ENCODE measurements at places on chromosomes 3 and 15.

DNA sequence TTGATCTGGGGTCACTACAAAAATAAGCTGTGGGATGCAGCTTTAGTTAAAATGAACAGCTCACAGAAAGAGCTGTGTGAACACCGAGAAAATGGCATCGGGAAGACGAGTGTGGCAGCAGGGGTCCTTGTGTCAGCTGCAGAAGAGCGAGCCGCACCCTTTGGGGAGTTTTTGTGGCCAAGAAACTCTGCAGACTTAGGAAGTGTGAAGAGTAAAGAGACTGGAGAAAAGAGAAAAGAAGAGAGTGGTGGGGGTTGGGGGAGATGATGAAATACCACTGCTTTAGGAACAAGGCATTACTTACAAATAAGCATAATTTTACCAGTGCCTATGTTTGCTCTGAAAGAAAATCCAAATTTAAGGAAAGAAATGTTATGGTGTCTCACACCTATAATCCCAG lies 147.8 kb downstream of the LRRC28 start:
- H3K4me1 ChIP-seq: no peaks in the 10 kb centered on the region
- no peak overlapping the region for H3K4me3 ChIP-seq
- H3K36me3 ChIP-seq: peaks cover 3% of the 10 kb centered on the region
- DNase-seq: no peak

DNA sequence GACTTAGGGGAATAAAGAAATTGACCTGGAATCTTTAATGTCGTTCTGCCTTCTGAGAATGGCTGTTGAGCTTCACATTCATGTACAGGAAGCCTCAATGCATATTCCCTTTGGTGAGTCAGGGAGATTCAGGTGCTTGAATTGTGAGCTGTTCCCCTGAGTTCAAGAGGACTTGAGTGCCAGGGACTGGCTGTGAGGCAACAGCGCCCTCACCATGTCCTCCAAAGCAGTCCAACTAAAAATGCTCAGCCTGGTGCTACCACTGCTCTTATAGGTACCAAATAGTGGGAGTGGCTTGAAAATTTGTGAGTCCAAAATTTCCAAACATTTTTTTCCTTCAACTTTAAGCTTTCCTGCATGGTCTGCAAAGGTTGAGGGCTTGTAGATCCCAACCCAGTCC lies 54.1 kb downstream of the LEO1 start:
- no peaks in the 10 kb centered on the region for H3K27me3 ChIP-seq
- H3K27ac ChIP-seq: no peak overlapping the region
- H3K36me3 ChIP-seq: peaks cover 22% of the 10 kb centered on the region
- no peaks in the 10 kb centered on the region for H3K4me1 ChIP-seq
- no peak for DNase-seq

DNA sequence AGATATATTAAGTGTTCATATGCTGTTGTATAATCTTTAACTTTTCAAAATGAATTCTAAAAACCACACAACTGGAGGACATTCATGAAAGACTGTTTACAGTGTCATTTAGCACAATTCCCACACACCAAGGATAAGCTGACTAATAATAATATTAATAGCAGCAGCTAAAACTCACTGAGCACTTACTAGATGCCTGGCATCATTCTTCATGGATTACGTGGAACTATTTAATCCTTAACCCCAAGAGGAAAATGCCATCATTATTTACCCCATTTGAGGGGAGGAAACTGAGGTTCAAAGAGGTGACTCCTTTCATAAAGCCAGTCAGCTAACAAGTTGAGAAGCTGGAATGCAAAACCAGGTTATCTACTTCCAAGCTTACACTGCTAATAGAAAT lies 77.0 kb downstream of the TMEM108 start:
- H3K4me1 ChIP-seq: peaks cover 3% of the 10 kb centered on the region
- no peak overlapping the region for H3K27ac ChIP-seq
- H3K36me3 ChIP-seq: no peaks in the 10 kb centered on the region
- DNase-seq: no peak
- H3K4me3 ChIP-seq: no peak overlapping the region
- H3K27me3 ChIP-seq: no peaks in the 10 kb centered on the region

DNA sequence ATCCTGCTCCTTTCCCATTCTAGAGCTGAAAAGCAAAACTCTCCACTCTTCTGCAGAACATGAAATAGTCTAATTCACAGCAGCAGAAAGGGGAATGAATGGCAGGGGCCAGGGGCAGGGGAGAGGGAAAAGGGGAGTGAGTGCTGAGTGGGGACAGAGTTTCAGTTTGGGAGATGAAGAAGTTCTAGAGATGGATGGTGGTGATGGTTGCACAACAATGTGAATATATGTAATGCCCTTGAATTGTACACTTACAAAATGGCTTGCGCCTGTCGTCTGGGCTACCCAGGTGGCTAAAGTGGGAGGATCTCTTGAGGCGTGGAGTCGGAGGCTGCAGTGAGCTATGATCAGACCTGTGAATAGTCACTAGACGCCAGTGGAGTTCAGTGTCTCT lies 78.5 kb upstream of the MEF2A start:
- H3K4me3 ChIP-seq: peak overlapping the region; percentile 77
- H3K27me3 ChIP-seq: peaks cover 4% of the 10 kb centered on the region
- H3K27ac ChIP-seq: peak overlapping the region; percentile 59
- H3K4me1 ChIP-seq: peaks cover 35% of the 10 kb centered on the region
- peaks cover 8% of the 10 kb centered on the region for H3K36me3 ChIP-seq

DNA sequence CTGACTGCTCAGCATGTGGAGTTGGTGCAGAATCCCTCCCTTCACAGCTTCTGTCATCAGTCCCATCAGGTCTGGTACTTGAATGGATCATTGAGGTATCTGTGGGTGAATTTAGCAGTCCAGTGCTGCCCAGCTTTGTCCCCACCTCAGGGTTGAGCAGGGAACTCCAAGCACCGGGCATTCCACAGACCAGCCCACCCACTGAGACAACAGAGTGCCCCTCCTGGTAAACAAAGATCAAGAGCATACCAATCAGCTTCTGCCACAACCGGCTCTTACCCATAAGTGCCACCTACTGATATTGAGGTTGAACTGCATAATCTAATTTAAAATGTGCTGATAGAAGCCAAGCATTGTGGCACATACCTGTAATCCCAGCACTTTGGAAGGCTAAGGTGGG lies 57.1 kb upstream of the FXR1 start:
- no peak overlapping the region for H3K4me3 ChIP-seq
- peaks cover 6% of the 10 kb centered on the region for H3K27me3 ChIP-seq
- DNase-seq: no peak
- peaks cover 2% of the 10 kb centered on the region for H3K4me1 ChIP-seq
- H3K27ac ChIP-seq: no peak overlapping the region
- H3K36me3 ChIP-seq: no peaks in the 10 kb centered on the region

DNA sequence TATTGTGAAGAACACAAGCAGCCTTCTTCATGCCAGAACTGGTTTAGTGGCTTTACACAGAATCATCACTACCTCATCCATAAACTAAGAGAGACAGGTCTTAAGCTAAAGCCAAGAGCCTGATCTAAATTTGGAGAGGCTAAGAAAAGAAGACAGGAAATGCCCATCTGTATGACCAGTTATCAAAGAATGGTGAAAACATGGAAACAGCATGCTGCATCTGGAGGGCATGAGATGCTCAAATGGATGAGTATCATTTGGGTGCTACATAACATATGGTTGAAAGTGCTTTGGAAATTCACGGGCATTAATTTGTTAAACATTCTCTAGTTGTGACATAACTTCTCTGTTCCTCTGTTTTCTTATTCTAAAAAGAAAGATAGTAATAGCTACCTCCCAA lies 112.5 kb downstream of the CPNE4 start:
- H3K27ac ChIP-seq: no peak overlapping the region
- H3K4me3 ChIP-seq: no peak overlapping the region
- no peaks in the 10 kb centered on the region for H3K4me1 ChIP-seq
- H3K27me3 ChIP-seq: no peaks in the 10 kb centered on the region

GRCh38 chr3:56772952-56773938 lies 28.5 kb downstream of the ARHGEF3 start:
- no peak for DNase-seq
- peaks cover 11% of the 10 kb centered on the region for H3K4me1 ChIP-seq
- no peaks in the 10 kb centered on the region for H3K27me3 ChIP-seq
- H3K27ac ChIP-seq: peak overlapping the region; percentile 83
- no peak overlapping the region for H3K4me3 ChIP-seq

GRCh38 chr3:126338790-126339288 lies 18.4 kb downstream of the KLF15 start:
- H3K4me3 ChIP-seq: no peak overlapping the region
- H3K4me1 ChIP-seq: no peaks in the 10 kb centered on the region
- no peaks in the 10 kb centered on the region for H3K36me3 ChIP-seq

GRCh38 chr3:99969136-99969535 lies 145.2 kb downstream of the FILIP1L start:
- no peak for DNase-seq
- no peak overlapping the region for H3K27ac ChIP-seq
- H3K36me3 ChIP-seq: no peaks in the 10 kb centered on the region
- no peak overlapping the region for H3K4me3 ChIP-seq
- H3K4me1 ChIP-seq: peaks cover 7% of the 10 kb centered on the region

DNA sequence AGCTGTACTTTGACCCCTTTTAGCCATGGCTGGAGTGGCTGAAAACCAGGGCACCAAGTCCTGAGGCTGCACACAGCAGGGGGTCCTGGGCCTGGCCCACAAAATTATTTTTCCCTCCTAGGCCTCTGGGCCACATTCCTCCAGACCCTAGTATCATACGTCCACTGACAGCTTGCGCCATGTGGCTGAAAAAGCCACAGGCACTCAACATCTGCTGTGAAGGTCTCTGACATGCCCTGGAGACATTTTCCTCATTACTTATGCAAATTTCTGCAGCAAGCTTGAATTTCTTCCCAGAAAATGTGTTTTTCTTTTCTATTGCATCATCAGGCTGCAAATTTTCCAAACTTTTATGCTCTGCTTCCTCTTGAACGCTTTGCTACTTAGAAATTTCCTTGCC lies 239.0 kb downstream of the SQOR start:
- no peaks in the 10 kb centered on the region for H3K36me3 ChIP-seq
- no peak overlapping the region for H3K4me3 ChIP-seq
- peaks cover 6% of the 10 kb centered on the region for H3K27me3 ChIP-seq
- no peak for DNase-seq
- no peak overlapping the region for H3K27ac ChIP-seq
- H3K4me1 ChIP-seq: no peaks in the 10 kb centered on the region

DNA sequence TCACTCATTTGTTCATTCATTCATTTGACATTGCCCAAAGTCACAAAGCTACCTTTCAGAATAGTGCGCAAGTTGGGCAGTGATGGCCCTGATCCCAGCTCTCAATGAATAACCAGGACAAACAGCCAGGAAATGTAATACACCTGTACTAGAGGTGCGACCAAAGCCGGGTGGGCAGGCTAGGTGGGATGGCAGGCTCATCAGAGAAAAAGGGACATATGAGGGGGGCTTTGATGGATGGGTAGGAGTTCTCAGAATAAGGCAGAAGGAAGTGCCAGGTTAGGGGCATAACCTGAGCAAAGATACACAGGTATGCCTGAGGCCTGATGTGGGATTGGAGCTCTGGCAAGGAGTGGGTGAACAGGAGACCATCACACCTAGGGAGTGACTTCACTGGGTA lies 53.4 kb upstream of the SMAD6 start:
- H3K36me3 ChIP-seq: no peaks in the 10 kb centered on the region
- no peak for DNase-seq
- no peak overlapping the region for H3K27ac ChIP-seq
- H3K27me3 ChIP-seq: peaks cover 15% of the 10 kb centered on the region

- no peak overlapping the region for H3K27ac ChIP-seq
- peaks cover 4% of the 10 kb centered on the region for H3K4me1 ChIP-seq
- no peak for DNase-seq
- H3K27me3 ChIP-seq: no peaks in the 10 kb centered on the region
- H3K36me3 ChIP-seq: peaks cover 67% of the 10 kb centered on the region
- no peak overlapping the region for H3K4me3 ChIP-seq
Observed at GRCh38 chr3:136281966-136282520, 31.9 kb downstream of the PCCB start.

DNA sequence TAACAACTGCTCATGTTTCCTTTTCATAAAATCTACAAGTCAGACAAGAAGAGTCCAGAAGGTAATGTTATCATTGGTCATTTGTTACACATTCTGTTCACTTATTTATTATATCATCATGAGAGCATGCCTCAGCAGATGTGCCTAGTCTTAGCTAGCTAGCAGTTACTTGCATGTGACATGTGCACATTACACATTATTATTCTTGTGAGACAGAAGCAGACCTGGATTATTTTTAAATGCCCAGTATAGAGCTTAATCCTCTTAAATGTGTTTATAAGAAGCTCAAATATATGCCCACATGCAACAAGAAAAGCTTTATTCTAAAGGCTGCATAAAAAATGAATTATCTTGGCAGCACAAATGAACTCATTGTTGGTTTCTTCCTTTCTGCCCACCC lies 12.6 kb downstream of the YEATS2 start:
- no peak overlapping the region for H3K27ac ChIP-seq
- DNase-seq: no peak
- H3K27me3 ChIP-seq: no peaks in the 10 kb centered on the region

DNA sequence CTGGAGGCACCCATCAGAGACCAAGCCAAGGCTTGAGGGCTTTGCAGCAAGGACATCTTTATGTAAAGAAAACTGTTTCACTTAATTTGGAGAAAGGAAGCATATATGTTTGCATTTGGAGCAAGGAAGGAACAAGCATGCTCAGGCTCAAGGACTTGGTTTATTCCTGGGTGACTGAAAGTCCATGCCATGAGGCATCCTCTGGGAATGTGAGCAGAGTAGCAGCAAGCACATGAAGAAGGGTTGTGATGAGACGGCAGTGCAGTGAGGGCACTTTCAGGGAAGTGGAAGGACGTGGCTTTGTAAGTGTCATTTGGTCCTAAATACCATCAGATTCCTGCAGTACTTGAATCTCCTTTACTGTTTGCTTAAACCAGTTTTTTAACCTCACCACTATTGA lies 26.8 kb downstream of the POLG start:
- H3K36me3 ChIP-seq: peaks cover 10% of the 10 kb centered on the region
- H3K4me3 ChIP-seq: no peak overlapping the region
- DNase-seq: no peak
- no peaks in the 10 kb centered on the region for H3K27me3 ChIP-seq

DNA sequence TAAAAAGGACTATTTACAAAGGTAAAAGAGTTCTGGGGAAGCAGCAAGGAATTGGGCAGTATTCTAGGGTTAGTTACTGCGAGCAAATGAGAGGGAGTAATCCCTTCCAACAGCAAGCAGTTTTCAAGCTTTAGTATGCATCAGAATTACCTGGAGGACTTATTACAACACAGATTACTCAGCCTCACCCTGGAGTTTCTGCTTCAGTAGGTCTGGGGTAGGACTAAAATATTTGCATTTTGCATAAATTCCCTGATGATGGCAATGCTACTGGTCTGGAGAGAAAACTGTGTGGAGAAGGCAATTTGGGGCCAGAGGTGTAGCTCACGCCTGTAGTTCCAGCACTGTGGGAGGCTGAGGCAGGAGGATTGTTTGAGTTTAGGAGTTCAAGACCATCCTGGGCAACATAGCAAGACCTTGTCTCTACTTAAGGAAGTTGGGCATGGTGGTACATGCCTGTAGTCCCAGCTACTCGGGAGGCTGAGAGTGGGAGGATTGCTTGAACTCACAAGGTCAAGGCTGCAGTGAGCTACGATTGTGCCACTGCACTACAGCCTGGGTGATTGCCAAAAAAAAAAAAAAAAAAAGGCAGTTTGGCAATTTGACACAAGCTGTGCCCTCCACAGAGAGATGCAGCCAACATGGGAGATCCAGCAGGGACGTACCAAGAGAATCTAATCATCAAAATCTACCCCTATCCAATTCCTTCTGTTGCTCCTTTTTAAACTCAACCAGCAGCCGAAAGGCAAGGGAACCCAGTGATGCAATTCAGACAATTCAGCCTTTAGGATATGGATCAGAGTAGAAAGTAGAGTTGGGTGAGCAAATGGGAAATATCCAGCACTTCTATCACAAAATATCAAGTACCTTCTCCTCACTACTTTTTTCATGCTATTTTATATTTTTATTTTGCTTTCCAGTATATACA lies 27.1 kb upstream of the AP4E1 start:
- peak overlapping the region; percentile 25 for H3K27ac ChIP-seq
- no peak for DNase-seq
- H3K36me3 ChIP-seq: no peaks in the 10 kb centered on the region
- H3K4me3 ChIP-seq: no peak overlapping the region
- H3K27me3 ChIP-seq: no peaks in the 10 kb centered on the region
